A549 treated with Hydrocortisone at 1 μM for 4 hours (cell line): ENCODE measurements at places on chromosomes 5 and 9. TPM values are rescaled to one million over a fixed set of nuclear protein-coding genes. Genes with fewer than 3 reads are reported as not detected.

RLN2 gene
- 0.18 to 0.29 TPM (median 0.25 TPM) in 4 of 5 replicates, not detected in the other for total RNA-seq

ANKRD31 gene
- 0.03 to 0.07 TPM (median 0.05 TPM) in 5 replicates for total RNA-seq

INSYN2B gene
- 0.12 to 0.25 TPM (median 0.16 TPM) in 5 replicates for total RNA-seq

RMI1 gene
- total RNA-seq, result 10.3 to 18.7 TPM (median 13.4 TPM) in 5 replicates

SPINK1 gene
- 0.63 to 1.9 TPM (median 1.4 TPM) in 5 replicates for total RNA-seq

CDH18 gene
- not detected in 5 replicates for total RNA-seq

DMRTA1 gene
- total RNA-seq, result 0.53 to 0.68 TPM (median 0.60 TPM) in 5 replicates

HRH2 gene
- total RNA-seq, result 0.38 to 0.59 TPM (median 0.41 TPM) in 5 replicates

GFI1B gene
- total RNA-seq, result 0.07 to 0.20 TPM (median 0.10 TPM) in 5 replicates

IL13 gene
- 0.08 TPM in 1 of 5 replicates, not detected in the others for total RNA-seq
